Subcutaneous preadipocyte (primary cell): ENCODE measurements at places on chromosomes 11 and 22. TPM values are rescaled to one million over a fixed set of nuclear protein-coding genes. Genes with fewer than 3 reads are reported as not detected.

The ENDOD1 gene
- 26.1 and 41.6 TPM in 2 replicates for total RNA-seq

The CASP5 gene
- total RNA-seq, result not detected in 2 replicates

The IL10RA gene
- 0.37 TPM in 1 of 2 replicates, not detected in the other for total RNA-seq

The OR51L1 gene
- total RNA-seq, result not detected in 2 replicates

The OR51E1 gene
- not detected in 2 replicates for total RNA-seq

The KRTAP5-8 gene
- total RNA-seq, result not detected in 2 replicates

The RIMBP3C gene
- 0.39 and 1.1 TPM in 2 replicates for total RNA-seq

The OR51A2 gene
- not detected in 2 replicates for total RNA-seq

The PVALB gene
- total RNA-seq, result not detected in 2 replicates

The RNF121 gene
- 12.5 and 17.4 TPM in 2 replicates for total RNA-seq

The UBE4A gene
- total RNA-seq, result 43.4 and 54.2 TPM in 2 replicates

The SEC14L6 gene
- total RNA-seq, result under 0.01 TPM in 1 of 2 replicates, not detected in the other

The MS4A8 gene
- total RNA-seq, result not detected in 2 replicates

The PDGFD gene
- 0.39 and 1.5 TPM in 2 replicates for total RNA-seq

The TBX10 gene
- total RNA-seq, result not detected in 2 replicates

The IGSF22 gene
- under 0.01 TPM in 1 of 2 replicates, not detected in the other for total RNA-seq

The SCGB2A2 gene
- total RNA-seq, result not detected in 2 replicates

The GAL3ST1 gene
- total RNA-seq, result not detected in 2 replicates

The MUC5AC gene
- total RNA-seq, result not detected in 2 replicates

The OR52B4 gene
- not detected in 2 replicates for total RNA-seq

The TMPRSS13 gene
- under 0.01 TPM in 1 of 2 replicates, not detected in the other for total RNA-seq

The ELF5 gene
- total RNA-seq, result not detected in 2 replicates

The APOL4 gene
- total RNA-seq, result 0.20 and 1.8 TPM in 2 replicates

The MMP8 gene
- not detected in 2 replicates for total RNA-seq

The GSC2 gene
- not detected in 2 replicates for total RNA-seq

The GAL gene
- 0.39 and 1.5 TPM in 2 replicates for total RNA-seq

The CELSR1 gene
- 0.20 and 1.1 TPM in 2 replicates for total RNA-seq

The APOBEC3B gene
- total RNA-seq, result 3.9 and 5.5 TPM in 2 replicates

The DDTL gene
- 3.7 TPM in 2 replicates for total RNA-seq

The C22orf31 gene
- not detected in 2 replicates for total RNA-seq

The CNTN5 gene
- total RNA-seq, result not detected in 2 replicates

The EMID1 gene
- total RNA-seq, result under 0.01 TPM in 1 of 2 replicates, not detected in the other

The B3GAT3 gene
- 28.0 and 42.3 TPM in 2 replicates for total RNA-seq

The DUSP8 gene
- 0.20 TPM in 1 of 2 replicates, not detected in the other for total RNA-seq

The PPP6R3 gene
- 109 and 145 TPM in 2 replicates for total RNA-seq

The MS4A3 gene
- total RNA-seq, result not detected in 2 replicates

The MMP7 gene
- not detected in 2 replicates for total RNA-seq

The ZP1 gene
- 0.37 and 0.98 TPM in 2 replicates for total RNA-seq

The SMC1B gene
- under 0.01 TPM in 2 replicates for total RNA-seq
